ENCODE measurements at places on chromosomes 4 and X. TPM values are rescaled to one million over a fixed set of nuclear protein-coding genes. Genes with fewer than 3 reads are reported as not detected.

Gene RHOH
- total RNA-seq, result not detected

Gene SPANXA2
- not detected for total RNA-seq

Gene GPR173
- 3.1 TPM for total RNA-seq

Gene TRPC5OS
- total RNA-seq, result not detected

Gene DIPK2B
- total RNA-seq, result not detected

Gene ZNF157
- total RNA-seq, result not detected

Gene ARAP2
- under 0.01 TPM for total RNA-seq

Gene IL21
- not detected for total RNA-seq

Measured in subcutaneous preadipocyte (primary cell).